Activated CD4-positive, alpha-beta T cell treated with anti-CD3 and anti-CD28 coated beads, Interleukin-2, amount 50 U/mL, for 4 hours (primary cell): ENCODE measurements at places on chromosomes 4 and X.

- no peak for DNase-seq
Measured at GRCh38 chr4:138010639-138011038, 231.5 kb downstream of the SLC7A11 start.

DNA sequence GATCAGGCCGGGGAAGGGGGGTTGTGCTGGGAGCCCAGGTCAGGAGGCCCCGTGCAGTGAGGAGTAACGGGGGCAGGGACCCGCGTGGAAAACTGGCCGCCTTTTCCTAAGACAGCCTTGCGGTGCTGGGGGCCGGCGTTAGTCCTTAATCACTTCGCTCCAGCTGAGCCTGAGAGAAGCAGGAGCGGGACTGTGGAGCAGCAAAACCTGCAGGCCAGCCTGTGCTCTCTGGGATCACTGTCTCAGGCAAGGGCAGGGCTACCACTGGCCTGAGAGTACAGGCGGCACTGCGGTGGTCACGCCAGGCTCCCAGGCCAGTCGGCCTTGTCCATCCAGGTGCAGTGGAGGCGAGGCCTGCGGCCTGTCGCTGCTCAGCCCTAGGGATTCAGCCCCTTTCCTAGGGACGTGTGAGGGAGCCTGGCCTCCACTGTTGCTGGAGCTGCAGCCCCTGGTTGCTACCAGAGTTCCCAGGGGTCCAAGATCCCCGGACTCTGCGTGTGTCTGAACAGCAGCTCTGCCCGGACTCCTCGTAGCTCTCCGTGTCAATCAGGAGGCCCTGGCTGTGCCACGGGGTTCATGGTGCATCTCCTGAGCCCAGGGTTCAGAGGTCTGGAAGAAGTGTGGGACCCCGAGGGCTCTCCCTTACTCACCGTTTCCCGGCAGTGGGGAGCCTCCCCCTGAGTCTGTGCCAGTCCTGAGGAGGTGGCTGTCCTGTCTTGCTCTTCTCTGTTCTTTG lies 2141.7 kb upstream of the TENM3 start:
- no peak for DNase-seq

DNA sequence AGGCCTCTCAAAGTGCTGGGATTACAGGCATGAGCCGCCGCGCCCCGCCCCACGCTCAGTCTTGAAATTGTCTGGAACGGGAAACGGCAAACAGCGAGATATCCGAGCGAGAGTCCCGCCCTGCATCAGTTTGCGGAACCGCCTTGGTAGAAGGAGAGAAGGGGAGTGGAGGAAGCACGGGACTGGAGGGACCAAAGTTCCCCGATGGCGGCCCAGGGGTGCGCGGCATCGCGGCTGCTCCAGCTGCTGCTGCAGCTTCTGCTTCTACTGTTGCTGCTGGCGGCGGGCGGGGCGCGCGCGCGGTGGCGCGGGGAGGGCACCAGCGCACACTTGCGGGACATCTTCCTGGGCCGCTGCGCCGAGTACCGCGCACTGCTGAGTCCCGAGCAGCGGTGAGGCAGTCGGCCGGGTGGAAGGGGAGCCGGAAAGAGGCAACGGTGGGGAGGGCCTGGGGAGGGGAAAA lies at the start of gene BST1:
Gene BST1, plus strand, starts transcription at position 125 of the 463 bp plus-strand sequence. Its CDS starts 80 bp downstream, at position 205.
- DNase-seq: peak; percentile 34

- no peak for DNase-seq
Measured at GRCh38 chrX:41541386-41541785, 94.2 kb downstream of the NYX start.

DNA sequence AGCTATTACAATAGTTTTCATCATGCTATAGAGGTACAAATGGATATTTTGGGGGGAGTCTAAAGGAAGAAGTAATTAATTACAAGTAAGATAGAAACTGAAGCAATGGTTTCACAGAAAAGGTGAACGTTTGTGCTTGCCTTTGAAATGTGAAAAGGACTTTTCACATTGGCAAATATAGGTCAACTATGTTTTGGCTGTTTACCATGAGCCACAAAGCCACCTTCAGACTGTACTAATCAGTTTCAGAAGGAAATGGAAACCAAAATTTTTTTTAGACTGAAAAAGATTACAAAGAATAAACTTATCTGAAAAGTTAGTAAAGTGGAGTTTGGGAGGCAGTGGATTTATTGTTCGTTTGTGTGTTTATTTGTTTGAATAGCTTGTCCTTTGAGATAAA lies 32.1 kb downstream of the SYTL5 start:
- no peak for DNase-seq

DNA sequence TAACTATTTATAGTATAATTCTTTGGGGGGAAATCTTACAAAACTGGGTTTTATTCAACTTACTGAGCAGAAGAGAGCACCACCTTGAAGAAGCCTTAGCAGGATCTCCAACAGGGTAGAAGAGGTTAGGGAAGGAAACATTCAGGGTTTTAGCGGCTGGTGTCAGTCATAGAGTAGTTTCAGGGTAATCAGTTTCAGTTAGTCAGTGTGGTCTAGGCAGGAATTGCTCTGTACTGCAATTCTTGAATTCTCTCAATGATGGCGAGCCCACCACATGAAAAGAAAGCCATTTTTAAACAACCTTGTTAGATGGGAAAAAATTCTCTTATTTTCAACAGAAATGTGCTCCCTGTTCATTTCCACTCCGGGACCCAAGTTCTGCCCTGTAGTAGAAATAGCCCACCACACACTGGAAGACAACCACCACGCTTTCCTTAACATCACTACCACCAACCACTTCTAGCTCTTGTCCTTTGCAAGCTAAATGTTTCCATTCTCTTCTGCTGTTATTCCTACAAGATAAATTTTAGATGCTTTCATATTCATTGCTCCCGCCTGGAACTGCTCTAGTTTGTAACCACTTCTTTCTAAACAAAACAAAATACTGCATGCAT lies 25.9 kb downstream of the COL25A1 start:
- DNase-seq: no peak

- no peak for DNase-seq
Measured at GRCh38 chrX:70527053-70527452, 82.4 kb downstream of the DLG3 start.

DNA sequence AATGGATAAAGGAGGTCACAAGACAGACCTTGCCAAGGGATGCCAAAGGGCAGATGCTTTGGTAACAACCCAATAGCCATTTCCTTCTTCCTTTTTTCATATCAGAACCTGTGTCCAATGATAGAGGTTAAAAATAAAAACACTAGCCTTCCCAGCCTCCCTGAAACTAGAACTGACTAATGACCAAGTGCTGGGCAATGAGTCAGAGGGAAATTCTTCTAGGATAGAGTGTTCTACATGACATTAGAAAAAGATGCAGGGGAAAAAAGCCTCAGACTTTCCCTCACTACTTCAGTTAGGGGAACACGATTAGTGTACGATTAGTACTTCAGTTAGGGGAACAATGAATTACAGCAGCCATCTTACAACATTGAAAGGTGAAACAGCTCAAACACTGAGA lies 29.3 kb upstream of the FAM47C start:
- no peak for DNase-seq

- no peak for DNase-seq
Measured at GRCh38 chrX:22122510-22122909, 90.4 kb downstream of the PHEX start.

DNA sequence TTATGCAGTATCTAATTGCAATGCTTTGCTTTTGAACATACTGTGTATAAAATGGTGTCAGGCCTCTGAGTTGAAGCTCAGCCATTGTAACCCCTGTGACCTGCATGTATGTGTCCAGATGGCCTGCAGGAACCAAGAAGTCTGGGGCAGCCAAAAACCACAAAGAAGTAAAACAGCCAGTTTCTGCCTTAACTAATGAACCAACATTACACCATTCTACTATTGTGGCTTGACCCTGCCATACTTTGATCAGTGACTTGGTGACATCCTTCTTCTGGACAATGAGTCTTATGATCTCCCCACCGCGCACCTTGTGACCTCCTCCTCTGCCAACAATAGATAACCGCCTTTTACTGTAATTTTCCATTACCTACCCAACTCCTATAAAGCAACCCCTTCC lies 131.6 kb downstream of the CBLL2 start:
- no peak for DNase-seq

GRCh38 chr4:121726642-121727268 lies 30.0 kb upstream of the ANXA5 start:
- no peak for DNase-seq

DNA sequence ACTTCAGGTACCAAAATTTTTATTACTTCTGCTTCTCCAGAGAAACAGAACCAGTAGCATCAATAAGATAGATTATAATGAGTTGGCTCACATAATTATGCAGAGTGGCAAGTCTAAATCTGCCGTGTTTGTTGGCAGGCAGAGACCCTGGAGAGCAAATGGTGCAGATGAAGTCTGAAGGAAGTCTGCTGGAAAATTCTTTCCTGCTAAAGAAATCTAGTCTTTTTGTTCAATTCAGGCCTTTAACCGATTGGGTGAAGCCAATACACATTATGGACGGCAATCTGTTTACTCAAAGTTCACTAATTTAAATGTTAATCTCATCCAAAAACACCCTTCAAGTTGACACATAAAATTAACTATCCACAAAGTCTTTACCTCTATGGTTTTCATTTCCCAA lies 156.0 kb downstream of the TBX22 start:
- DNase-seq: no peak

- no peak for DNase-seq
Measured at GRCh38 chr4:89158884-89159503, 47.7 kb downstream of the TIGD2 start.

DNA sequence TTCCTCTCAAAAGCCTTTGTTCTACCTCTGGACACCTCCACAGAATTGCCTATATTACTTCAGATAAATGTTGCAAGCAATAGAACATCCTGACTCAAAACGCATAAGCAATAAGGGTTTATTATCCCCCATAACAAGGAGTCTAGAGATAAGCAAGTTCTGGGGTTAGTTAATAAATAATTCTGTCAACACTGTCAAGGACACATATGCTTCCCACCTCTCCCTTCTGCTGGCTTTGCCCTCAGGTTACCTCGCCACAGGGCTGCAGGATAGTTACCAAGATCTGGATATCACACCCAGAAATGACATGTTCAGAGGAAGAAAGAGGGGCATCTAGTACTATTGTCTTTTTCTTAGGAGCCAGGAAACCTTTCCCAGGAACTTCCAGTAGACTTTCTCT lies 14.0 kb upstream of the DUSP21 start:
- DNase-seq: no peak

DNA sequence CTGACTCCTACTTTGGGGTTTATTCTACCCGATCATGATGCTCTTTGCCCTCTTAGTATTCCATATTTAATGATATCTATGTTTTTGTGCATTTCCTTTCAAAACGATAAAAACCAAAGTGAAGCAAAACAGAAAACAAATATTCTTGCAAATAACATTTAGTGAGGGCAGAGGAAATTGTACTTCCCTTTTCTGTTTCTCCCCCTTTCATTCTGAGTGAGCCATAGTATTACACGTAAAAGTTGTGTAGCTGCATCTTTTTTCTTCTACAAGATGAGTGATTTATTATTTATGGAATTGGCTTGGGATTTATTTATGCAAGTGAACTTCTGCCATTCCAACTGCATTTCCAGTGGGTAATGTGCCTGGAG lies 109.9 kb downstream of the AFF2 start:
- DNase-seq: no peak

- no peak for DNase-seq
Measured at GRCh38 chrX:113330416-113330815, 489.8 kb upstream of the AMOT start.

DNA sequence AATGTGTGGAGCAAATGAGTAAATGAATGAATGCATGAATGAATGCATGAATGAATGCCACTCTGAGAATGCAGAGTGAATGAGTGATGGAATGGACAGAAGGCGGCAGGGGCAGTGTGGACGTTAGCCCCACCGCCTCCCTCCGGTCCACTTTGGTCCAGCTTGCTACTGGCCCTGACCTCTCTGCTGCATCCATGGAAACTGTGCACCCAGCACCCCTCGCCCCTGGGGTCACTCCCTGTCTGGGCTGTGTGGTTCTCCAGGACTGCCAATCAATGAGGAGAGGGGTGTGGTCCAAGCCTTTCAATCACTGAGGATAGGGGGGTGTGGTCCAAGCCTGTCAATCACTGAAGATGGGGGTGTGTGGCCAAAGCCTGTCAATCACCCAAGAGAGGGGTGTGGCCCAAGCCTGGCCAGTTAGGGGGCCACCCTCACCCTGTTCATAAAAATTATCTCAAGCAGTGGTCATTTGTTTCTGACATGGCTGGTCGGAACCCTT lies 39.2 kb upstream of the ASMTL start:
- no peak for DNase-seq

DNA sequence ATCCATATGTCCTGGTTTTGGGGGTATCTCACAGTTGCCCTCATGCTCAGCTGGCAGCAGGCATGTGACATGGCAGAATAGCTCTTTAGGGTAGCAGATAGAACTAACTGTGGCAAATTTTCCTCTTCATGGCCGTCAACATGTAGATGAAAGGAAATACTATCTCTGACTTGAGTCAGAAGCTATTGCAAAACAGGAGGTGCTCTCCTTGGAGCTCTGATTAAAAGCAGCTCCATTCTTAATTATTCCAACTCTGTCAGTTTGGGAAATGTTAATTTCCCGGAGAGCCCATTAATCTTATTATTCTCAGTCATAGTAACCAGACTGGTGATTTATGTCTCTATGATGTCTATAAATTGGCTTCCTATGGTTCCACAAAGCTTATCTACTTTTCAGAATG lies 18.2 kb downstream of the IL13RA1 start:
- no peak for DNase-seq

GRCh38 chrX:49947781-49948180 lies 25.4 kb downstream of the CLCN5 start:
- no peak for DNase-seq

DNA sequence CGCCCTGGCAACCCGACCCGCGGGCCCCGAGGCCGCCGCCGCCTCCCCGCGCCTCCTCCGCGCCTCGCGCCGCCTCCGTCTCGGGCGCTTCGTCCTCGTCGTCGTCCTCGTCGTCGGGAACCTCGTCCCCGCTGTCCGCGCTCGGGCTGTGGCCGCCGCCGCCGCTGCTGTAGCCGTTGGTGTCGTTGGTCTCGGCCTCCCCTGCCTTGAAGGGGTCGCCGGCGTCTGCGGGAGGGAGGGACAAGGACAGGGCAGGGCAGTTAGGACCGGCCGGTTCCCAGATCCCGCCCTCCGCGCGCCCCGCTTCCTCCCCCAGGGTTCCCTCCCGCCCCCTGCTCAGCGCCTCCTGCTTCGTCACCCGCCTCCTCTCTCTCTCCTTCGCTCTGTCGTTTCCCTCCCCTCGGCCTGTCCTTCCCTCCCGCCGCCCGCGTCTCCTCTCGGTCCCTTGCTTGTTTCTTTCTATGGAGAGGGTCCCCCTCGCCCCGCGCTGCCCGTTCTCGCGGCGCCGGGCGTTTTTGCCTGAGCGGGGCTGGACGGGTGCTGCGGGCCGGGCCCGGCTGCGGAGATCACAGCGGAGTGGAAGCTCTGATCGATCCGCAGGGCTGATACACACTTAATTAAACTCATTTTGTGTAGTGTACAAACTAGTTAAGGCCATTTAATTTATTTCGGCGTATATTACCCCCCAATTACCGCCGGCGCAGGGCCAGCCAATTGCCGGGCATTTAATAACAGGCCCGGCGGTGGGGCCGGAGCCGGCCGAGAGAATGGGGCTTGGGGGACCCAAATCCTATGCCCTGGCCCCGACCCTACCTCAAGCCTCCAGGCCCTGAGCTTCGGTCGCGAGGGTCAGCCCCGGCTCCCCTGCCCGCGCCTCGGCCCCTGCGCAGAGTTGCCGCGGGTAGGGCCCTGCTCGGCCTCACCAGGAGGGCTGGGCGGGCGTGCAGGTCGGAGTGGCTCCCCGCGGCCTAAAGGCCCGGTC lies 2.4 kb downstream of the NKX1-1 start:
- no peak for DNase-seq

- no peak for DNase-seq
Measured at GRCh38 chr4:147059064-147059731, 113.5 kb upstream of the TTC29 start.
